ENCODE measurements at places on chromosomes 3 and 15. TPM values are rescaled to one million over a fixed set of nuclear protein-coding genes. Genes with fewer than 3 reads are reported as not detected.

DNA sequence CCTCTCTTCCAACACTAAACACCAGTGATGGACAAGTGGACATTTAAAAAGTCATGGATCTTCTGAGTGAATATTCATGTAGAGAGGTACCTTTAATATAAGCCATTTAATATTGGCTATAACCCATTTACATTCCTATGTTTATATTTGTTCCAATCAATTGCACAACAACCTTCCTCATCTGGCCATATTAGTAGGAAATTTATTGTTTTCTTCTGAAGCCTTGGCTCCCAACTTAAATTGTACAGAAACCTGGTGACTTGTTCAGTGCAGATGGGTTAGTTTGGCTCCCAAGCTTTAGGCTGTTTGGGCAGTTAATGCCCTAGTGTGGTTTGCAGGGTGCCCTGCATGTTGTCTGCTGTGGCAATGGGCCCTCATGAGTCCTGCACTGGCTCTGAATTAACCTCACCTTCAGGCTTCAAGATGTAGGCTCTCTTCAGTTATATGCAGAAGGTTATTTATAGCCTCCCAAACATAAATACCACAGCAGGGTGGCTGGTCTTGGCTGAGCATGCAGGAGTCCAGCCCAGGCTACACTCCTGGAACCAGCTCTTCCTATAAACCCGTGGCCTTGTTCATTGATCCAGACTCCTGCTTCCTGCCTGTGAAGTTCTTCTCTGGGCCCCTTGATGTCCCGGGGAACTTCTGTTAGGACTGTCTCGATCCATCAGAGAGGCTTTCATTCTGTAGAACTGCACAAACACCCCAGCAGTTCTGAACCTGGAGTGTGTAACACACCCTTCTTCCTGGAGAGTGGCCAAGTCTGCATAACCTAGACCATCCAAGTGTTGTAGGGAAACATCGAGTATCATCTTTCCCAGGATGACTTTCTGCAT is 57.0 kb downstream of the DUT start:
- DNase-seq, result no peak

DNA sequence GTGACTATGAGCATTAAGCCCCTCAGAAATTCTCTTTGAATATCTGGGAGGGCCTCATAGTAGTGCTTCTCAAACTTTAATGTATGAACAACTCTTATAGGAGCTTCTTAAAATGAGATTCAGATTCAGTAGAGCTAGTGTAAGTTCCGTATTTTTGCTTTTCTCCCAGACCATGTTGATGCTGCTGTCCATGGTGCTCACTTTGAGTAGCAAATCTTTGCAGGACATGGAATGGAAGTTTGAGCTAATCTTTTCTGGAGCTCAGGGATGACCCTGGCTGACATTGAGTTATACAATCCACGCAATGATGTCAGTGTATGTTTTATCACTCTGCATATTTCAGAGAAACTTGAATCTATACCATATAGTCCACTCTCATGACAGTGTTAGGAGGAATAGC is 134.2 kb downstream of the OTOL1 start:
- DNase-seq, result no peak

GRCh38 chr3:65893631-65894030 is 145.1 kb downstream of the MAGI1 start:
- DNase-seq, result no peak

- DNase-seq, result no peak
Observed at GRCh38 chr3:158733656-158734055, 1.4 kb upstream of the RARRES1 start.

GRCh38 chr15:101314336-101315125 is 19.5 kb upstream of the SNRPA1 start:
- no peak for DNase-seq

DNA sequence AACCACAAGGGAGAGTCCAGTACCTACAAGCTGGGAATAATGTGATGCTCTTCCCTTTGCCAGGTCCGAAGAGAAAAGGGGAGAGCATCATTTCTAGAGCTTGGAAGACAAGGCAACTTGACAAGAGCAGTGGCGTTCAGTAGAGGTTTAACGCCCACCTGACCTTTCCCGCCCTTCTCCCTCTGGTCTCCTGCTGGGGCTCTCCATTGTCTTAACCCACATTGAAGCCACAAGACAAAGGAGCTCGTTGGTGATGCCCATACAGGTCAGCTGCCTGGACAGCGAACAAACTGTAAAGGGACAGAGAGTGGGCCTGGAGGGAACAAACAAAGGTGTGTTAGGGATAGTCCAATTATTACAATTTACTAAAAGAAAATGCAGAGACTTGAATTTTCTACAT is 13.1 kb upstream of the DUT start:
- no peak for DNase-seq

DNA sequence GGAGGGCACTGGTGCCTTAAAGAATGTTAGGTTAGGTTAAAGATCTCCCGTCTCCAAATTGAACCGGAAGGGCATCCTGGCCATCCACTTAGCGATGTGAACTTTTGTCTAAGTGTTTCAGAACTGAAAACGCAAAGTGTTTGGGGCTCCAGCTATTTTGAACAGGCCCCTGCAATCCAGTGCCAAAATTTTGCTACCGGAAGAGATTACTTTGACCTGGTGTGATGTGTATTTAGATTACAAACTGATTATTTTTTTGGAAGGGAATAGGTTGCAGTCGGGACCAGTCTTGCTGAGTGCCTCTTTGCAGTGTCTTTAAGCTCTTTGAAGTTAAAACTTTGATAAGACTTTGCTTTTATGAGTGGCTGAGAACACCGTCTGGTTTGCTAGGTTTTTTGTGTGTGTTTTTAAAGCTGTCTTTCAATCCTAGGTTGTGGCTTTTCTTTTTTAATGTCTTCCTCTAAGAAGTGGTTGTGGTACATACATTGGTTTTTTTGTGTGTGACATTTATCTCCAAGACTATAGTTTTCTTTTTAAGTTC is 179.6 kb downstream of the OR4M2 start:
- no peak for DNase-seq

DNA sequence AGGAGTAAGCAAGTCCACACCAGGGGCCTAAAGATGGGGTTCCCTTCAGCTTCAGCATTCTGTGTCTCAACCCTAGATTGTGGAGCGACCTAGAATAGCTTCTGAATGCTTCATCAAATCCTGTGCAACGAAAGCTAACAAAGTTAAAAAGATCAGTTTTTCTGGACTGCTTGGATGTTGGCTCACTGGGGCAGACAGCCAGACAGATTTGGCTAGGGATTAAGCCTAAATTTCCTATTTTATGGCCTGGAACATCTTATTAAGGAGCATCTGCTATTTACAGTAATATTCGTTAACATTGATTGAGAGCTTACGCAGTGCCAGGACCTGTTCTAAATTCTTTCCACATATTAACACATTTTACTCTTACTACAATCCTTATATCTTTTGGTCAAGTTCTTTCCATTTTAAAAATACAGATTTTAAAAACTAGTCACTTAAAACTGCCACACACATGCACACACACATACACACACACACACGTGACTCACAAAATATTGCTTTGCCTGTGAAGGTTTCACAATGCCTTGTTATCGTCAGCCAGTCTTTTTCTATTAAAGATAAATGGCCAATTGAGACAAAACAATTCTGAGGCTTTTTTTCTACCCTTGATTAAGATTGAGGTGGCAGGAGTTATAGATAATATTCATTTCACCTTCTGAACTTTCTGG is 173.3 kb upstream of the SNTN start:
- DNase-seq, result no peak

DNA sequence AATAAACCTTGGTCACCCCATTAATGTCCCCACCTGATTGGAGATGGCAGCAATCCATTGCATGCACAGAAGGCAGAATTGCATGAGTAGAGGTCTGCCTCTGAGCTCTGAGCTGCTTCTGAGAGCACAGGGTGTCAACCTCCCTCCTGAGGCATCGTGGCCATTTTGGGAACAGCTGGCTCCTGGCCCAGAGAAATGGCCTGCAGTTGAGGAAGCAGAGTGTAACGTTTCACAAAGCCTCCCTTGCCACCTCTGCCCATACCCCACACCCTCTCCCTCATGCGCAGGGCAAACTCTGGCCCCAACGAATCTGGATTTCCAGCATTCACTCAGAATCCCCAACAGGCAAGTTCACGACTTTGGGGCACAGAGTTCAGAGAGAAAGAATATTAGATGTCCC is 198.9 kb downstream of the ADAMTS9 start:
- no peak for DNase-seq

GRCh38 chr3:38027466-38028465 is 1.7 kb downstream of the PLCD1 start:
- no peak for DNase-seq

- DNase-seq, result no peak
Observed at GRCh38 chr3:63048367-63049326, 173.4 kb upstream of the CADPS start.

DNA sequence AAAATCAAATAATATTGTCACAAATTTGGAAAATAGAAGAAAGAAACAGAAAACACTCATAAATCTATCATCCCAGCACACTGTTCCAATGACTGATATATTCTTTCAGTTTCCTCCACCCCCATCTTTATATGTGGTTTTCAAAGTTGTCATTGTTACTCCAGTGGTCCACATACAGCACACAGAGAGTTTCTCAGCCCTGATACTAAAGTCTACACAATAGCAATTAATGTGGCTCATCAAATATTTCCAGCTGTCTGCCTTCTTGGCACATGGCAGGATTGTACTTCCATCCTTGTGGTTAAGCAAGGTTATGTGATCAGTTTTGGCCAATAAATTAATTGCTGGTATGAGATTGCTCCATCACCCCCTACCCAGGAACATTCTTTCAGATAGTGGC is 221.7 kb downstream of the PDCD6IP start:
- no peak for DNase-seq

DNA sequence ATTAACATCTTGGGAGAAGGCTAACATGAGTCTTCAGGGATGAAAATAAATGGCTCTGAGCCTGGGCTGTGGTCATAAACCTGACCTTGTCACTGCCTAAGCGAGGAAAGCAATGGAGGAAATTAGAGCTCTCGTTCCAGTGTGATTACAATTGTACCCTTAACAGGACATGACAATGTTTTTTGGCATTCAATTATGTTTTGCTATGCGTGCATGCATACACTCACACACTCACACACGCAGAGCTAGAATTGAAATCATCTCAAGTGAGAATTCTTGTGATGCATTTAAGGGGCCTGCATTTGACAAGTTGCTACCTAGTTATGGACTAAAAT is 24.1 kb downstream of the ZNF80 start:
- DNase-seq, result no peak

DNA sequence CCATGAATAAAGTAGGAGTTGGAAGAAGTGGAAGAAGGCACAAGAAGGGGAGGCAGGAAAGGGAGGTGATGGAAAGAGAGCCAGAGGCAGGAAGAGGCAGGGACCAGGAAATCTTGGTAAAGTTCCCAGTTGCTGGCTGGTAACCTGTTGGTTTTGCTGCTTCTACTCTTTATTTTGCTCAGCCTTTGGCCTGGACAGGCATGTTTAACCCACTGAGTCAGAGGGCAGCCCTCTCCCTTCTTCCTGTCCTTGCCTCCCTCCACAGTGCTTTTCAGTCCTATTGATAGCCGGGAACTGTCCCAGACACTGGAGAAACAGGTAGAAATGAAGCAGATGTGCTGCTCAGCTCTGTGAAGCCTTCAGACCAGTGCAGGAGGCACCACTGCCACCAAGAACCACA is 43.4 kb upstream of the APEH start:
- DNase-seq, result no peak

DNA sequence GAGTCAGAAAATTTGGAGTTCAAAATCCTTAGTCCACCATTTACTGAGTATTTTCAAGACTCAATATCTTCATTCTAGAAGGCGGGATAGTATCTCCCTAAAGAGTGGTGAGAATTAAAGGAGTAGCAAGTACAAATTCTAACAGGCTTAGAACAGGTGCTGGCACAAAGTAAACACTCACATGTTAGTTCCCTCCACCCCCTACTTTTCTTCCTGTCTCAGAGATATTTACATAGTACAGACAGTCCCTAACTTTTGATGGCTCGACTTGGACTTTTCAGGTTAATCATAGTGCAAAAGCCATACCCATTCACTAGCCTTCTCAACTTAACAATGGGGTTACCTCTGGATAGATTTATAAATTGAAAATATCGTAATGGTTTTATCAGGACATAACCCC is 476.2 kb upstream of the RASGRP1 start:
- DNase-seq, result no peak

- DNase-seq, result no peak
Observed at GRCh38 chr3:18370672-18371071, 54.5 kb downstream of the SATB1 start.

GRCh38 chr3:30083315-30083714 is 523.1 kb upstream of the TGFBR2 start:
- DNase-seq, result no peak

- no peak for DNase-seq
Observed at GRCh38 chr3:185207931-185208746, 45.7 kb downstream of the EHHADH start.

- no peak for DNase-seq
Observed at GRCh38 chr3:114404590-114404989, 110.8 kb downstream of the TIGIT start.

- no peak for DNase-seq
Observed at GRCh38 chr3:64084640-64085039, 61.3 kb upstream of the PSMD6 start.

- no peak for DNase-seq
Observed at GRCh38 chr15:77671362-77672056, 38.8 kb upstream of the LINGO1 start.

DNA sequence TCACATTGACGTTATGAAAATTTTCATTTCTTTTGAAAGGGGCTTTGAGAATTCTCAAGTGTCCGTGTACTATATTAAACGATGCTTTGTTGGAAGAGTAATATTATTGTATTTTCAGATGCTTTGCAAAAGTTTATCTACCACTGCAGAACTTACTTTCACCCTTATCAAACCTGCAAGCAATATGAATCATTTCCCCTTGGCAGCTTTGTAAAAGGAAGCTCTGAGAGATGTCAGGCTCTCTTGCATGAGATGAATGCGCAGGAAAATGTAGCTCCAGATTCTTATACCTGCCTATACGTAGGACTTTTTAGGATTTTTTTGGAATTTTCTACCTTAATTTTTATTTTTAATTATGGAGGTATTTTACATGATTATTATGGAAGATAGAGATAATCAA is 34.5 kb downstream of the GPD1L start:
- DNase-seq, result no peak

- DNase-seq, result peak; percentile 55
Observed at GRCh38 chr15:70466895-70467529, 296.3 kb downstream of the UACA start.

DNA sequence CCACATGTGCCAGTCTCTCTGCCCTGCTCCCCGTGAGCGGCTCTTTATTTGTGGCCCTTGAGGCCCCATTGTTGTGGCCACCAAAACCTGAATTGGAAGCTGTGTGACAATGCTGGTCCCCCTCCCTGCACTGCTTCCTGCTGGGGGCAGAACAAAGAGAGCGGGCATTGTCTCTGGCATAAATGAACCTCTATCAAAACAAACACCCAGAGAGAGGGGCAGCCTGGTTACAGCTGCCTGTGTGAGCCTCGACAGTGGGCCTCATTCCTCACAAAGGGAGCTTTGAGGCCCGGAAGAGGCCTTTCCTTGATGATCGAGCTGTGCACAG is 152.9 kb downstream of the IGF1R start:
- DNase-seq, result peak; percentile 11

P3H2 gene
- total RNA-seq, result not detected

CD86 gene
- total RNA-seq, result not detected

ILDR1 gene
- total RNA-seq, result not detected

NT5DC2 gene
- total RNA-seq, result 4.8 TPM

PXYLP1 gene
- 21.8 TPM for total RNA-seq

ERICH6 gene
- 0.52 TPM for total RNA-seq

DNAJA4 gene
- total RNA-seq, result 48.9 TPM

CNTN4 gene
- total RNA-seq, result not detected

DPPA2 gene
- total RNA-seq, result not detected

LRRC31 gene
- not detected for total RNA-seq

CCRL2 gene
- total RNA-seq, result 5.3 TPM

RHOA gene
- 271 TPM for total RNA-seq

MYO9A gene
- 15.1 TPM for total RNA-seq

CHST14 gene
- total RNA-seq, result 4.1 TPM

Measured in CD8-positive, alpha-beta T cell (primary cell).